Subcutaneous adipose tissue (tissue), 4 donors: ENCODE measurements at places on chromosomes 12 and 14. TPM values are rescaled to one million over a fixed set of nuclear protein-coding genes. Genes with fewer than 3 reads are reported as not detected.

Gene PHLDA1
- 13.0 TPM for total RNA-seq

Gene C12orf50
- not detected for total RNA-seq

Gene PTGER2
- 9.9 TPM for total RNA-seq

Gene PTHLH
- total RNA-seq, result 1.8 TPM

Gene SIX6
- total RNA-seq, result not detected

Gene IGF1
- 214 TPM for total RNA-seq

Gene GPR65
- total RNA-seq, result 18.7 TPM

Gene APOF
- total RNA-seq, result not detected

Gene ERC1
- 71.8 TPM for total RNA-seq

Gene SLC35F4
- not detected for total RNA-seq

Gene RTL1
- not detected for total RNA-seq

Gene SSPN
- total RNA-seq, result 27.3 TPM

Gene LHX5
- total RNA-seq, result not detected

Gene LUM
- total RNA-seq, result 748 TPM

Gene PPP1R1A
- total RNA-seq, result 183 TPM

Gene RNASE3
- total RNA-seq, result not detected

Gene CMAS
- total RNA-seq, result 33.5 TPM

Gene KRT73
- not detected for total RNA-seq

Gene AMHR2
- not detected for total RNA-seq

Gene CLEC6A
- not detected for total RNA-seq

Gene AGAP2
- 2.8 TPM for total RNA-seq

Gene BATF
- total RNA-seq, result 9.3 TPM

Gene ADAM21
- not detected for total RNA-seq

Gene NXPH4
- not detected for total RNA-seq

Gene INF2
- total RNA-seq, result 199 TPM
